ENCODE measurements at places on chromosomes 6 and 20.
A peak's percentile ranks its signal among the peaks of the same experiment; 100 is the strongest.

GRCh38 chr6:143611580-143611979, 66.2 kb upstream of the PHACTR2 start:
- no peak for DNase-seq

DNA sequence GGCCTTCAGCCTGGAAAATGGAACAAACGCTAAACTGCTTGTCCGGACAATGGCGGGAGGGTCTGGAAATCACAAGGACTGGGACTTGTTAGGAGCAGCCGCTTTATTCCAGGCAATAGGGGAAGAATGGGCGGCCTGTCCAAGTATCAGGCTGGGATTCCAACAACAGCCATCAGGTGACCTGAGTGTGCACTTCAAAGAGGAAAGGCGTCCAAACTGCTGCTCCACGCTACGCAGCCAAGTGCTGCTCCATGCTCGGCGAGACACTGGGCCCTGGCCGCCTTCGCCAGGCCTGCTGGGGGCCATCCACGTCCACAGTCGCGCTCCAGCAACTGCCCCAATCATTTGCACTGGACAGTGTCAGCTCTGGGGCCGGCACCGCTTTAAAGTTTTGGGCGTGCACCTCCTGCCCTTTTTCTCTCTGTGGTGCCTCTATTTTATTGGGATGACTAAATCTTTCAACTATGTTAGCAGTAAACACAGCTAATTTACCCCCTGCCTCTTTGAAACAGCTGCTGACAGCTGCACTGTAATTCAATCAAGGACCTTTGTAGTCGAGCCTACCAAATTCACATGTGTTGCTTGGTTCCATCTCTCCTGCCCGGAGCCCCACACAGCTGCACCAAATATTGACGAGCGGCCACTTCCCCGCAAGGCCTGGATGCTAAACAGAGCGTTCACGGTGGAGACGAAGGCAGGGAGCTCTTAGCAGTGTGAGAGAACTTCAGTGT, 98.3 kb downstream of the BMP7 start:
- DNase-seq: peak; percentile 22

DNA sequence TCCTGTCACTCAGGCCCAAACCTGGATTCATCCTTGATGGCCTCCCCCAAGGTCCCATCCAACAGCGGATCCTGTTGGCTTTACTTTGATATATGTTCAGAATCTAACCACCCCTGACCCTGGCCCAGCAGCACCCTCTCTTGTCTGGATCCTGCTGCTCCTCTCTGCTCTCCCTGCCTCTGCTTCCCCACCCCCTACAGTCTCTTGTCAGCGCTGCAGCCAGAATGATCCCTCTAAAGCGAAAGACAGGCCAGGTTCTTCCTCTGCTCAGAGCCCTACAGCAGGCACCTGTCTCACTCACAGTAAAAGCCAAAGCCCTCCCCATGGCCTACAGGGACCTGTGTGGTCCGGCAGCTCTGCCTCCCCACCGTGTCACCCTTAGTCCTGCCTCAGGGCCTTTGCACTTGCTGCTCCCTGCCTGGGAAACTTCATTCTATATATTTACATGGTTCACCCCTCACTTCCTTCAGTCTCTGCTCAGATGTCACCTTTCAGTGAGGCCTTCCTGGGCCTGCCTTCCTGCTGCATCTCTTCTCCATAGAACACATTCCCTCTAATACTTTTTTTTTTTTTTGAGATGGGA, 37.4 kb upstream of the KCNB1 start:
- DNase-seq: no peak

- DNase-seq: no peak
Observed at GRCh38 chr20:36601540-36601939, 4.0 kb upstream of the RAB5IF start.

DNA sequence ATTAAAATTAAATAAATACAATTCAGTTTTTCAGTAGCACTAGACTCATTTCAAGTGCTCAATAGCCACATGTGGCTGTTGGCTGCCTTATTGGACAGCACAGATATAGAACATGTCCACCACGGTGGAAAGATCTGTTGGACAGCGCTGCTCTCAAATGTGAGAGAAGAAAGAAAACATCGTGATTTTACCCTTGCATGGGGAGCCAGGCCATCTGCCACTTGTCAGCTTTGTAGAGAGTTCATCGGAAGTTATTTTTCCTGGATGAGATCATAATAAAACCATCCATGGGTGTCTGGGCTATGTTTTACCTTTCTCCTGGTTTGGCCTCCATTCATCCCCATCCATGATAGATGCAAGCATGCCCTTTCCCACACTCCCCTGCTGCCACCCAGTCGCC, 5.8 kb upstream of the KIF3B start:
- no peak for DNase-seq

DNA sequence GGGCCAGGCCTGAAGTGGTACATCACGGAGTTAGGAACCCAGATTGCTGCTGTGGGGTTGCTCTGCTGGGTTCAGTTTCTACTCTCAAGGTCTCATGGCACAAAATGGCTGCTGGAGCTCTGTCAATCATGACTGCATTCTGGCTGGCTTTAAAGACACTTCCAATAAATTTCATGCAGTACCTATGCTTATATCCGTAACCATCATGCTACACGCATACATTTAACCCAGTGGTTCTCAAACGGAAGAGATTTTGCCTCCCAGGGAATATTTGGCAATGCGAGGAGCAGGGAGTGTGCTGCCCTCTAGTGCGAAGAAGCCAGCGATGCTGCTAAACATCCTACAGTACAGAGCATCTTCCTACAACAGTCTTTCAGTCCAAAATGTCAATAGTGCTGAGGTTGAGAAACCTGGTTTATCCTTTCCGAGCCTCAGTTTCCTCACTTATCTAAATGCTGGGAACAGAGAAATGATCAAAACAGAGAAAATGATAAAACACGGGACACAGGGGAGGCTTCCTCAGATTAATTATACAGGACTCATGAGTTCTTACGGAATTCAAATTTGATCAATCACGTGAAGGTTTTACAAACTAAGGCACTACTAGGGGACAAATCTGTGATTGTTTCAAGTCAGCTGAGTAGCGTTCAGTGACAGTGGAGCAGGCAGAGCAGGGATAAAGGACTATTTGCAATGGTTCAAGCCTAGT, 9.6 kb upstream of the SLC2A10 start:
- DNase-seq: no peak

- peak; percentile 25 for DNase-seq
Observed at GRCh38 chr6:29557320-29557719, 2.2 kb downstream of the UBD start.

DNA sequence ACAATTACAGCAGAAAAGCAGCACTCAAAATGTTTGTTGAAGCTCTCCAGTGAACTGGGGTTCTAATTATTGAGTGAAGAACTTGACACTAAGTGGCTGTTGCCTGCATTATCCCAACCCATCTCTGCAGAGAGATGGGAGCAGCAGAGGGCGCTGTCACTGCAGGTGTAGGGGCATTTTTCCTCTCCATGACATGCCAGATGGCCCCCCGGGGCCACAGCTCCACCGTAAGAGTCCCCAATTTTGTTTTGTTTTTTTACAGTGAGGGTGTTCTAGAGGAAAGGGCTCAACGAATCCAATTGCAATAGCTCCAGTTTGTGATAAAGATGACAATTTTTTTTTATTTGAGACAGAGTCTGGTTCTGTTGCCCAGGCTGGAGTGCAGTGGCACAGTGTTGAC, 1.9 kb upstream of the FUCA2 start:
- no peak for DNase-seq

DNA sequence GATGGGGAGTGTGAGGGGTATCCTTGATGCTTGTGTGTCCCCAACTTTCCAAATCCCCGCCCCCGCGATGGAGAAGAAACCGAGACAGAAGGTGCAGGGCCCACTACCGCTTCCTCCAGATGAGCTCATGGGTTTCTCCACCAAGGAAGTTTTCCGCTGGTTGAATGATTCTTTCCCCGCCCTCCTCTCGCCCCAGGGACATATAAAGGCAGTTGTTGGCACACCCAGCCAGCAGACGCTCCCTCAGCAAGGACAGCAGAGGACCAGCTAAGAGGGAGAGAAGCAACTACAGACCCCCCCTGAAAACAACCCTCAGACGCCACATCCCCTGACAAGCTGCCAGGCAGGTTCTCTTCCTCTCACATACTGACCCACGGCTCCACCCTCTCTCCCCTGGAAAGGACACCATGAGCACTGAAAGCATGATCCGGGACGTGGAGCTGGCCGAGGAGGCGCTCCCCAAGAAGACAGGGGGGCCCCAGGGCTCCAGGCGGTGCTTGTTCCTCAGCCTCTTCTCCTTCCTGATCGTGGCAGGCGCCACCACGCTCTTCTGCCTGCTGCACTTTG, at the start of gene TNF:
TNF (plus strand) TSS at position 231 of the 567 bp plus-strand sequence; CDS start at position 408, 177 bp downstream.
- DNase-seq: no peak

DNA sequence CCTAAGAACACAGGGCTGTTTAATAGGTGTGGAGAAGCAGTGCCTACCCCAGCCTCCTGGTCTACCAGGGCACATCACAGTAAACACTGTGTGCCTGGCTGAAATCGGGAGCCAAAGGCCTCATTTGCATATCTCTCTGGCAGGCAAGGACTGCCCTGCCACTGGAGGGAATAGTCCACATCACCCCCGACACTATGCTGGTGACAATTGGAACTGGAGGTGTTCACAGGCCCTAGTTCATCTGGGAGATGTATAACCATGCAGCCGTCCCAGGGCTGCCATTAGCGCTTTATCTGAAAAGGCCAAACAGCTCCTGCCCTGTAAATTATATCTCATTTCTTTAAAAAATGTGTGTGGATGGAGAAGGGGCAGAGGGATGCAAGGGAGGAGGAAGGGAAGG, 150.3 kb downstream of the LINC00237 start:
- no peak for DNase-seq

GRCh38 chr20:58584881-58585752, 66.0 kb upstream of the STX16 start:
- DNase-seq: no peak

DNA sequence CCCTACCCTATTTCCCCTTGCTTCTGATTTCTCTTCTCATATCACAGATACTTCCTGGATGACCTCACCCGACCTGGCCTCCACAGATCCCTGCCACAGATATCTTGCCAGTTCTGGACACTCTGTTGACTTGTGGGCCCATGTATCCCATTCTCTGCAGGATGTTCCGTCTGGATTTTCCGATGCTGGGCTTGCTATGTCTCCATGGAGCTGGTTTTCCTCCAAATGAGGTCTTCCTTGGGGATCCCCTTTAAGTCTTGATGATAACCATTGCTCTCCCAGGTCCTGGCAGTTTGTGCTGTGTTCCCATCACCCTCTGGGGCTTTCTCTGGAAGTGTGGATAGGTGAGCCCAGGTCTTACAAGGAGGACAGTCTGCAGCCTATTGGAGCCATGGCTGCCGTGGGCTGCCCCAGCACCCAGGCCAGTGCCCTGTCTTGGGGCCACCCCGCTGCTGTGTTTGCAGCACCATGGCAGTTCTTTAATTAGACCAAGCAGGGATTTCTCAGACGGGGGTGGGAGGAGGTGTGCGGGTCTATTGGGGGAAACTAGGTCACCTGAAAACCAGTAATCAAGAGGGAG, 23.9 kb downstream of the PPP1R16B start:
- DNase-seq: no peak

DNA sequence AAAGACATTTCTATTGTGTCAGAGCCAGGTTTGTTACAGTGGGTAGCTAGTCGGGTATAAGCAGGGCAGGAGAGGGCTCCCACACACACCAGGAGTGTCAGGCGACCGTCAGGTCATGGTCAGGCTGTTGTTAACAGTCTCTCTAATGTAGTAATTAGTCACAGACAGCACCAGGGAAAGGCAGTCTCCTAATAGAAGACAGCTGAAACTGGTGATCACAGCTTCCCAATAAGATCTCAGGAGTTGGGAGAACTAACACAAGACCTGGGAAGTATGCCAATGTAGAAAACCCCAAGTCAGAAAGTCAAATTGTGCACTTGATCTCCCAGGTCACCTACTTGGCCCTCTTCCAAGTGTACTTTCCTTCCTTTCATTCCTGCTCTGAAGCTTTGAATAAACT, 53.0 kb upstream of the GPR6 start:
- DNase-seq: no peak

DNA sequence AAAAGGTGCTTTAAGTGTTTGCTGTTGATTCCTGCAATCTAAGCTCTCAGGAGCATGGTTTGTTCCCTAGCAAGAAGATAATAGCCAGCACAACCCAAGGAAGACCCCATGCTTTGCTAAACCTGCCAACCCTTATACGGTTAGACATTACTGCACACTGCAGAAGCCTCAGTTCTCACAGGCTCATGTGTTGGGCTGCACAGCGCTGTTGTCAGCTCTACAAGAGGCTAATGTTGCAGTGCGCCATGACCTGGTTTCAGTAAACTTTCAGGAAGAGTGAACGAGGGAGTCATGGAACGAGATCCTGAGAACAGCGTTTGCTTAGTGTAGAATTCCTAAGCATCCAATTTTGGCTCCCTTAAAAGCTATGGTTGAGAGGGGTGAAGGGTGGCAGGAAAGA, 218.5 kb downstream of the ARHGAP18 start:
- no peak for DNase-seq

DNA sequence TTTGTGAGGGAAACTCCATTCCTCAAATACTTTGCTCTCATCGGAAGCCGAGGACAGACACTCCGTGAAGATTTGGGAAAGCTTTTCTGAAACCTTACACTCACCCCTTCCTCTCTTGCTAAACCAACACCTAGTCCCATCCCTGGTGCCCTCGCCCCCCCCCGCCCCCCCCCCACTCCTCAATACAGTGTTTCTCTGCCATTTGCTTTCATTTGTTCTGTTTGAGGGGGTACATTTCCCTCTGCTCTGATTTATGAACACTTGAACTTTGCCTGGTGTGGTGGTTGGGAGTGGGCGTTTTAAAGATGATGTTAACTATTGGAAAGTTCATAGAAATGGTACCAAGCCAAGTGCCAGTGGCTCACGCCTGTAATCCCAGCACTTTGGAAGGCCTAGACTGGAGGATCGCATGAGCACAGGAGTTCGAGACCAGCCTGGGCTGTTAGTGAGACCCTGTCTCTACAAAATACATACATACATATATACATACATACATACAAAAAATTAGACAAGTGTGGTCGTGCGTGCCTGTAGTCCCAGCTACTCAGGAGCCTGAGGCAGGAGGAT, 1.1 kb downstream of the RAB32 start:
- no peak for DNase-seq

DNA sequence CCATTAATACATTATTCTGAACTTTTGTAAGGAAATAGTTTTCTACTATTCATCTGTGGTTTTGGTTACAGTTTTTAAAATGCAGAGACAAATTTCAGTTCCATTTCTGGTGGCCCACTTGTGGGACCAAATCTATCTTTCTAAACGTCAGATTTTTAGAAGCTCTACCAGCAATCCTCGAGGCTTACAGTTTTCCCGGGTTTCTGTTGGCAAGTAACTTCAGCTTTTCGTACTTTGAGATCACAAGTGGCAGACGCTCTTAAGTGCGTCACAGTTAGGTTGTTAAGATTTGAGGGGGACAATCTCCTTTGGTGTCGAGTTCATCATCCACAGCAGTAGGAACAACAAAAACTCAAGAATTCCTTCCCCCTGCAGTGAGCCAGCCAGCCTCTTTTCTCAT, 60.0 kb downstream of the JARID2 start:
- no peak for DNase-seq

- peak; percentile 80 for DNase-seq
Observed at GRCh38 chr6:13813621-13814175, 659 bp downstream of the MCUR1 start.
